Smooth muscle cell of the brain vasculature (primary cell): ENCODE measurements at places on chromosomes 3 and 15.

GRCh38 chr15:33985751-33986150 lies 17.5 kb downstream of the CHRM5 start:
- DNase-seq, result no peak

- no peak for DNase-seq
These were observed 12.8 kb upstream of the WDR49 start for GRCh38 chr3:167666563-167666962.

DNA sequence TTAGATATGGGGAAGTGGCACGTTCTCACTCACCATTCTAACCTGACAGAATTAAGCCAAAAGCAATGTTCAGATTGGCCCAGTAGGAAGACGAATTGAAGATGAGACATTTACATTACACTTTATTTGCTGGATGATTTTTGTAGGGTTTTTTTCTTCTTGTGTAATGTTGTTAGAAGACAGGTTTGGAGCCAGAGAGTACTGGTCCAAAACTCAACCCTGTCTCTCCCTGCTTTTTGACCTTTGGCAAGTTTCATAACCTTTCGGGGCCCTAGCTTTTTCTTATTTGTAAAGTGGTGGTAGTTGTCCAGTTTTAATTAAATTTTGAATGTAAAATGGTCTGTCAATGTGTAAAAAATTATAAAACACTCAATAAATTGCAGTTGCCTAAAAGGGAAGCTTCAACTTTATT lies 29.5 kb downstream of the PDE8A start:
- DNase-seq, result no peak

DNA sequence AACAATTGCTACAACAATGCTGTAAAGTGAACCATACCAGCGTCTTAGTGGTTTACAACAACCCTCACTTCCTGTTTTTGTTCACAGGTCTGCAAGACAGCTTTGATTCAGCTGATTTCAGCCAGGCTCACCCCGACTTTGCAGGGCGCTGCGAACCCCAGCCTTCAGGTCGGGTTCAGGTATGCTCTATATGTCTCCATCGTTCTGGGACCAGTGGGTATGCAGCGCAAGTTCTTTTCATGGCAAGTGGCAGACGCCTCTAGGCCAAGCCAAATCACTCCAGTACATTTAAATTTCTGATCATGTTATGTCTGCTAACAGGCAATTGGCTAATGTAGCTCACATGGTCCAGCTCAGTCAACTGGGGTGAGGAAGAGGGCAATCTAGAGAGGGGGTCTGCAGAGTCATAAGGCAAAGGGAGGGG lies 52.4 kb upstream of the RGMA start:
- no peak for DNase-seq

- DNase-seq, result no peak
These were observed 78.7 kb upstream of the ETV5 start for GRCh38 chr3:186187401-186188275.

DNA sequence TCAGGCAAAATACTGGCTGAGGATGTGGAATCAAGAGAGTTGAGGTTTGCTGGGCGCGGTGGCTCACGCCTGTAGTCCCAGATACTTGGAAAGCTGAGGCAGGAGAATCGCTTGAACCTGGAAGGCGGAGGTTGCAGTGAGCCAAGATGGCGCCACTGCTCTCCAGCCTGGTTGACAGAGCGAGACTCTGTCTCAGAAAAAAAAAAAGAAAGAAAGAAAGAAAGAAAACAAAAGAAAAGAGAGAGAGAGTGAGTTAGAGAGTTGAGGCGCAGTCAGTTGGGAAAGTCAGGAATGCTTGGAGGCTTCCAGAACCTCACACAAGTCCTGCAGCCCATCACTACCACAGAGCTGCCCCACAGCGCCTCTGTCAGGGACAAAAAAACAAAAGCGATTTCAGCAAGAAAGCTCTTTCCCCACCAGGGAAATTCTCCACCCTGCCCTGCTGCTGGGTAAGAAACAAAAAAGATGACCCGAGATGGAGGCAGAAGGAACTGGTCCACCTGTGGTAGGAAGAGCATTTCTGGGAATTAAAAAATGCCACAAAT lies 13.8 kb downstream of the HDC start:
- no peak for DNase-seq

GRCh38 chr3:29026286-29026685 lies 254.6 kb upstream of the RBMS3 start:
- no peak for DNase-seq

DNA sequence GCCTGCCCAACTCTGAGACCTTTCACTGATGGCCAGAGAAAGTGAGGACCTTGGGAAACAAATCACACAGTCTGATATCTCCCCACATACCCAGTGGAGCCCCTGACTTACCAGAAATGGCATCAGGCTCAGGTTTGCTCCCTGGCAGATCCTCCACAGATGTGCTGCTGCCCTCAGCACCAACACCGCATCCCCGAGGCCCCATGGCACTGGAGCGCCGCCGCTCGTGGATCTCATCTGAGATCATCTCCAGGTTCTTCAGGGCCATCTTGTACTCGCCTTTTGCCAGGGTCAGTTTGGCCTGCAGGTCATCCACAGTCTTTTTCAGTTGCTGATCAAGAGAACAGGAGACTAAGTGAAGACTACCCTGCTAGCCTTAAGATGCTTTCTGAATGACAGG lies 52.7 kb downstream of the CAPN7 start:
- no peak for DNase-seq

GRCh38 chr3:15290736-15291135 lies 41.6 kb downstream of the SH3BP5 start:
- no peak for DNase-seq

GRCh38 chr3:78139166-78139565 lies 1099.3 kb downstream of the ROBO2 start:
- no peak for DNase-seq

GRCh38 chr15:73781038-73781925 lies 28.1 kb upstream of the INSYN1 start:
- DNase-seq, result no peak

DNA sequence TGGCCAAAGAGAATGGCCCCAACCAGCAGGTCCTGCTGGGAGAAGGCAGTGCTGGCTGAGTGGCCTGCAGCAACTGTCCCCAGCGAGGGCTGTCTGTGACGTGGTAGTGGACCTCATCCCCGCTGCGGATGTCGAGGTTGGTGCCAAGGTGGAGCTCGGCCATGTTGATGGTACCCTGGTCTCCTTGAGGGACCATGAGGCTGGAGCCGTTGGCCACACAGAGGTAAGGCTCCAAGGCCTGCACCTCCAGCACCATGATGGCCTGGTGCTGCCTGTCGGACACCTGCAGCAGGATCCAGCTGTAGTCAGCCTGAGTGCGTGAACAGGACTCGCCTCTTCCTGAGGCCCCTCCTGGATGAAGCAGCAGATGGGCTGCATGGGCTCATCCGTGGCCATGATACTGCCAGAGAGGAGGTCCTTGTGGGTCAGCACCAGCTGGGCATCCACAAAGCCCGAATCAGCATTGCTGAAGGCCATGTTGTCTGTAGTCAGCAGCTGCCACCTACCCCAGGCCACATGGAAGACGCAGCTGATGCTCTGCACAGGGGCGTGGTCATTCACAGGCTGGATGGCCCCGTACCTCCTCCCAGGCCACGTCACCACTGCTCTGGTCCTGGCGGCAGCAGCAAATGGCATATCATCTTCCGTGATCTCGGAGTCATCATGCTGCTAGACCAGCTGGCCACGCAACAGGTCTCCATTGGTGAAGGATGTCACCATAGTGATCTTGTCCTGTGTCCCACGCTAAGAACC lies 167.5 kb downstream of the GOLGA6L4 start:
- no peak for DNase-seq
